ENCODE measurements at places on chromosomes 1 and 21.

DNA sequence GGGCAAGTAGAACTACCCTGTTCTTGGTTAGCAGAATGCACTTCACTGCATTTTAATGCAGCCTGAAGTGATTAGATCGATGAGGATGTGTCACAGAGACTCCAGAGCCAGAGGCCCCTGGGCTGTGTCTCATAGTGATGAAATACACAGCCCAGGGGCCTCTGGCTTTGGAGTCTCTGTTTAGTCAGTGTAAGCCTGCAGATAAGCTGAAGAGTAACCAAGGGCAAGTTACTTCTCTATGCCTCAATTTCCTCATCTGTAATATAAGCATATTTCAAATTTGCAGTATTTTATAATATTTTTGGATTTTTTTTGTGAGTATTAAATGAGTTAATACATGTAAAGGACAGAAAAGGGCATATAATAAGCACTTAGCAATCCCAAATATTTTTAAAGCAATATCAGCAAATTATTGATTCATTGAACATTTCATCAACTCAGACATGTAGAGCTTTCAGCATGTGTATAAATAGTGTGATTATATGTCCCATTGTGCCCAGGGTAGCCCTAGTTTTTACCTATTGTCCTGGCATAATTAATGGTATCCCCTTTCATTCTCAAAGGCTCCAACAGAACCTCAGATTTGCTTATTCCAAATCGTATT is 23.6 kb upstream of the APOBEC4 start:
- no peak for DNase-seq

DNA sequence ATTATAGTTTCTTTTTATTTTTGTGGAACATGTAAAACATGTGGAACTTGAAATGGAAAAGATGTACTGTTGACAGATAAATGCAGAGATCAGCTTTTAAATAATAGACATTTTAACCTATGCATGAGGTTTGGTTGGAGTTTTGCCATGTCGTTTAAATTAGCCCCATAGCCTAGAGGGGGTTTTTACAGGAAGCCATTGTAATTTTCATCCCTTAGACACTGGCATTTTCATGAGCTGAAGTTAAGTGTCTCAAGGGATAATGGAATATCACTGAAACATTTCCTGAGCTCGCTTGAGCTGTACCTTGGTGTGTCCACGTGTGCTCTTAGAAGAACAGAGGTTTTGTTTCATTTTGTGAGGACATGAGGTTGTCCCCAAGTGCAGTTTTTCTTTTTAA is 54.2 kb downstream of the HMCN1 start:
- no peak for DNase-seq

DNA sequence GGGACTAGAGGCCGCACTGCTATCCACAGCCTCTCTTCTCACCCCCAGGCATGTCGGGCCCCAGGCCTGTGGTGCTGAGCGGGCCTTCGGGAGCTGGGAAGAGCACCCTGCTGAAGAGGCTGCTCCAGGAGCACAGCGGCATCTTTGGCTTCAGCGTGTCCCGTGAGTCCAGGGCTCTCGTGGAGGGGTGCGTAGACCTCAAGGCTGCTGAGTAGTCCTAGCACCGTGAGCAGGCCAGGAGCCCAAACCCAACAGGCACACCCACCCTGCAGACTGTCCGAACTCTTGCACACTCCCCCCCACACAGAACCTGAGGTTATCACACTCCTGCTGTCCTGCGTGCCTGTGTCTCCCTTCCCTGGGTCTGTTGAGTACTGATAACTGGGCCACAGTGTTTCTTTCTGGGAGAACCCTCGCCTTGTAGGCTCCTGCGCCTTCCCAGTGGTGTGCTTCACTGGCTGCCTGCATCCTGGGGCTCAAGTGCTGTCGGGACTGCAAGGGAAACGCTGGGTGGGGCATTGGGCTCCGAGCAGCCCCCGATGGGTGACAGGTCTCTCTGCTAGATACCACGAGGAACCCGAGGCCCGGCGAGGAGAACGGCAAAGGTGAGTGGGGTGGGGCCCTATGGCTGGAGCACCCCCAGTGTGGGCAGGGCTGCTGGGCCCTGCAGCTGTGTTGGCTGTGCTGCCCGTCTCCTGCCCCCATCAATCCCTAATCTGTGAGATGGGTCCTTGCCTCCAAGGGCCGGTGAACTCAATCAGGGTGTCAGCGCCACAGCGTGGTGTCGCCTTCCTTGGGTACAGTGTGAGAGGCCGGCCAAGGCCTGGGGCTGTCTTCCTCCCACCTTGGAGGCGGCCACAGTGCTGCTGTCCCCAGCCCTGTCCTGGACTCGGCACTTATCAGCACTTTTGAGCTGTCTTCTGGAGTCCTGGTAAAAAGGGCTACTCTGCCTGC is 4.0 kb upstream of the GJC2 start:
- no peak for DNase-seq

DNA sequence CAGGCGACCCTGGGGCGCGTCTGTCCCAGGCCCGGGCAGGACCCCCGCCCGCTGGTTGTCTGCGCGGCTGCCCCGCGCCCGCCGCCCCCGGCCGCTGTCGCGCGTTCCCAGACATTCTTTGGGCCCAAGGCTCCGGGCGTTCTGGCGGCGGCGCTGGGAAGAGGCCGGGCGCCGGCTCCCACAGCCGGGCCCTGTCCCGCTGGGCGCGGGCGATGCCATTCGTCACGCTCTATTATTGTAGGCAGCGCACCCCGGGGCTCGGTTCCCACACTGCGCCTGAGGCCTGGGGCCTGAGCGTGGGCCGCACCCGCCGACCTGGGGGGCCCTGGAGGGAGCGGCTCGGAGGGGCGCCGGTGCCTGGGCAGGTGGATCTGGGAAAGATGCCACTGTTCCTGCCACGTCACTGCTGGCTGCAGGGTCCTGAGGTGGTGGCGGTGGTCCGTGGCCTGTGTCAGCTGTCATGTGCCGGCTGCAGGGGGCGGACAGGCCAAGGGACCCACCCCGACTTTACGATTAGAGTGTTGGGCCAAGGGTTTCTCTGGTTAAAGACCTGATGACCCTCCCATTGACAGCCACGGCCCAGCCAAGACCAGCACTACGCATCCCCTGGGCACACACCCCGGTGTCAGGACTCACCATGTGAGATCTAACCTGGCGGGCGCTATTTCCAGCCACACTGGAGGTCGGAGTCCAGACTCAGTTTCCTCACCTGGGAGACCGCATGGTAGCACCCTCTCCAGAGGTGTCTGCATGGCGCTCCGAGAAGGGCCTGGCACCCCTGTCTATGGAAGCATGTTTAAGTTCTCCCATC is 55.1 kb upstream of the ADARB1 start:
- DNase-seq = peak; percentile 9

- no peak for DNase-seq
Measured at GRCh38 chr1:59367301-59368007, 70.6 kb downstream of the FGGY start.

DNA sequence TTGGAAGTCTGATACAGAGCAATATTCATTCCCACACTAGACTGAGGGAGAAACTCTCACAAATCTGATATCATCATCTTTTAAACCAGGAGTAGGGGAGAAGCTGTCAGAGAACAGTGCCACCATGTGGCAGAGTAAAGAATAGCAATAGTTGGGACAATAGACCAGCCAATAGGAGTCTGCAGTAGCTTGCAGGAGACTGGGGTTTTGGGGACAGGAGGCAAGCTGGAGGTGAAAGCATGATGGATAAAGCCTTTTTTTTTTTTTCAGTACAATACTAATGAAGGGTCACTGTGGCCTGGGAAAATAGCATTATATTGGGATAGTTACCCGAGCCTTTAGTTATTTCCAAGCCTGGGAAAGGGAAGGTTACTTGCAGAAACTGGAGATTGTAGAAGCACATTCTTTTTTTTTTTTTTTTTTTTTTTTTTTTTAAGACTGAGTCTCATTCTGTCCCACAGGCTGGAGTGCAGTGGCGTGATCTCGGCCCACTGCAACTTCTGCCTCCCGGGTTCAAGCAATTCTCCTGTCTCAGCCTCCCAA is 120.7 kb downstream of the S1PR1 start:
- peak; percentile 54 for DNase-seq

GRCh38 chr1:99660496-99660895 is 14.6 kb downstream of the PALMD start:
- DNase-seq = no peak

- DNase-seq = no peak
Measured at GRCh38 chr1:30462826-30463425, 260.5 kb downstream of the MATN1 start.

DNA sequence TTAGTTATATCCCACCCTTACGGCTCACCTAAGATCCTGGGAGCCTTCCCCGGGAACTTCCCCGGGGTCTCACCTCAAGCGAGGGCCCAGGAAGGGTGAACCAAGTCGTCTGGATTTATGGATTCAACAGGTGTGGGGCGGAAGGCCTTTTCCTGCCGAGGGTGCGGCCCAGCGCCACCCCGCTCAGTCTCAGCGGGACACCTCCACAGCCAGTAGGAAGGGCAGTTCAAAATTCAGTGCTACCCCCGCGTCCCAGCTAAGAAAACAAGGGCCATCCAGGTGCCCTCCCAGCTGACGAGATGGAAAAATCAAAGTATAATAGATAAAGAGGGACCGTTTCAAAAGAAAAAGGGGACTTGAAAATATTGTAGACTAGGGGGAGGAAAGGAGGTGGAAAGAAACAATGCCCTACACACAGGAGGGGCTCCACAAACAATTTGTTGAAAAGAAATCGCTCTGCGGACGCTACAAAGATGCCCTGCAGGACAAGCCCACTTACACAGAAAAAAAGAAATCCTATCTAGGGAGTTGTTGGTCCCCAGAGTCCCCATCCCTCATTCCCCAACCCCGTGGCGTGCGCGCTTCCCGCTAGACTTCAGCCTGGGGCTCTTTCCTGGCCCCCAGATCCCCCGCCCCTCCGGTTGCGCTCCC is 1.3 kb downstream of the SLC2A1 start:
- DNase-seq = no peak

DNA sequence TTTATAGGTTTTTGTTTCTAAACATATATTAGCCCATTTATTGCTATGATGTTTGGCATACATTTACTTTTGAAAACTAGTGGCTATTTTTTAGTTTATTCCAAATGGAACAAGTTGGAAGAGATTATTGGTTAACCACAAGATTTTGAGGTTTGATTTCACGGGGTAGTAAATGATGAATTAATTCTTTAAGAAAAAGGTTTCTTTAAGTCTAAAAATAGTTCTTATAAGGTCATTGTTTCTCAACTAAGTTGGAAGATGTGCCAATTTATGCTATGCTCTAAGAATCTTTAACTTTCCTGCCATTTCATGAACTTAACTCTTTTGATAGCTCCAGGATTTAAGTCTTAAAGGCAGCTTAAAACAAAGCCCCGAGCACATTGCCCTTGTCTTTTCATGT is 183.8 kb downstream of the LMO4 start:
- DNase-seq = no peak

DNA sequence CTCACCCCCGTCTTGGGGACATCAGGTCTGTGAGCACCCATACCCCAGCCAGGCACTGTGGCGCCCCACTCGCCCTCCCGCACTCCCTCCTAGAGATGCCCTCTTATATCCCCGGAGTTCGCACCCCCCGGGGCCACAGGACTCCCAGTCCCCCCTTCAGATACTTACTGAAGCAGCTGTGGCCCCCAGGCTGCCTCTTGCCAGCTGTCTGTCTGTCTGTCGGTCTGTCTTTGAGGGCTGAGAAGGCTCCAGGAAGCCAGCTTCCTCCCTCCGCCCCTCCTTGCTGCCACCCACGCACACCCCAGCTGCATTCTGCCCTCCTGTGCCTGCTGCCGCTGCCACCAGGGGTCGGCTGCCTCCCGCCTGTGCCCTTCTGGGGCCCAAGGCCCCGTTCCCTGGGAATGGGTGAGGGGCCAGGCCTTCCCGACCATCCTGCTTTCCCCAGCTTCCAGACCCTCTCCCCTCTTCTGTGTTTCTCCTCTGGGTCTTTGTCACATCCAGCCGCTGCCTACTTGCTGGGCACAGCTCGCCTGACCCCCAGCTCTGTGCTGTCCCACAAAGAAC is at the start of gene PTPN7:
Gene PTPN7 (minus strand): TSS at position 226 of the 564 bp plus-strand sequence. CDS start 1,200 bp downstream, outside the sequence.
- peak; percentile 93 for DNase-seq

DNA sequence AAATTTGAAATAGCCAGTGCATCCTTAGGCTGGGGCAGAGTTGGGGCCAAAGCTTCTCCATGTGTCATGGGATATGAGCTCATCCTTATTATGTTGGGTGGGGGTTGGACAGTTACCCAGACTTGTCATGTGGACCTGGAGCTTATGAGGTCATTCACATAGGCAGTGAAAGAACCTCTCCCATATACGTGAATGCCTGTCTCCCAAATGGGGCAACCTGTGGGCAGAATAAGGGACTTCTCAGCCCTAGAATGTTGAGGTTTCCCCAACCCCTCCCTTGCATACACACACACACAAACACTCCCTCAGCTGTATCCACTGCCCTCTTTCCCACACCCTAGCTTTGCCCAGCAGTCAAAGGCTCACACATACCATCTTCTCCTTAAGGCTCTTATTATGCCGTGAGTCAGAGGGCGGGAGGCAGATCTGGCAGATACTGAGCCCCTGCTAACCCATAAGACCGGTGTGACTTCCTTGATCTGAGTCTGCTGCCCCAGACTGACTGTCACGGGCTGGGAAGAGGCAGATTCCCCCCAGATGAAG is 2.3 kb upstream of the IVL start:
- no peak for DNase-seq

- DNase-seq = no peak
Measured at GRCh38 chr1:2499986-2500596, 24.0 kb downstream of the PLCH2 start.

GRCh38 chr1:184881941-184882913 is 92.1 kb downstream of the NIBAN1 start:
- DNase-seq = no peak

DNA sequence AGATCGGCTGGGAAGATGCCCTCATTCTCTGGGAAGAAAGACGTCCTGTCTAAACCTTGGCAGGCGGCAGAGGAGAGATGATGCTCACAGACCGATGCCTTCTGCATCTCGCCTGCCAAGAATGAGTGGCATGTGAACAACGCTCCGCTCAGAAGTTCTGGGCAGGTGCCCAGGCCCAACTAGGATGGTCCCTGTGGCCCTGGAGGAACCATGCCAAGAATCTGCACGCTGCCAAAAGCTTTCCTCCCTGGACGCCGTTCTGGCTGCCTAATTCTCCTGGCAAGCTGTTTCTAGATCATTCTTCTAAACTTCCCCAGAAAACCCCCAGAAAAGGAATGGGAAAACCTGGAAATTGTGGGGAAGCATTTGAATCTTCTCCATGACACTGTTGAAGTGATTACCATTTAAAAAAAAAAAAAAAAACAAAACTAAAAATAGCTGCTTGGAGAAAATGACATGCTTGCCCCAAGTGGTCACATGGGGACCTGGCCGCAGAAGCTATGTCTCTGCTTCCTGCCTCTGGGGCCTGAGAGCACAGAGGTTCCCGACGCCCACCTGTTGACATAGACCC is 440.9 kb downstream of the PRDM2 start:
- no peak for DNase-seq

DNA sequence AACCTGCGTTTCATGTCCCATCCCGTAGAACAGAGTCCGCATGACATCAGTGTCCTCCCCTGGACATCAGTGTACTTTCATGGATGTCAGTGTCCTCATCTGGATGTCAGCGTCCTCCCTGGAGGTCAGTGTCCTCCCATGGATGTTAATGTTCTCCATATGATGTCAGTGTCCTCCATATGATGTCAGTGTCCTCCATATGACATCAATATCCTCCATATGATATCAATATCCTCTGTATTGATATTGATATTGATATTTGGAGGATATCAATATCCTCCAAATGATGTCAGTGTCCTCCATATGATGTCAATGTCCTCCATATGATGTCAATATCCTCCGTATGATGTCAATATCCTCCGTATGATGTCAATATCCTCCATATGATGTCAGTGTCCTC is 284.9 kb downstream of the AJAP1 start:
- no peak for DNase-seq

Measured in activated naive CD4-positive, alpha-beta T cell treated with anti-CD3 and anti-CD28 coated beads, Interleukin-2, amount 50 U/mL, for 16 hours (primary cell).